ENCODE measurements at places on chromosomes 1 and 21.

DNA sequence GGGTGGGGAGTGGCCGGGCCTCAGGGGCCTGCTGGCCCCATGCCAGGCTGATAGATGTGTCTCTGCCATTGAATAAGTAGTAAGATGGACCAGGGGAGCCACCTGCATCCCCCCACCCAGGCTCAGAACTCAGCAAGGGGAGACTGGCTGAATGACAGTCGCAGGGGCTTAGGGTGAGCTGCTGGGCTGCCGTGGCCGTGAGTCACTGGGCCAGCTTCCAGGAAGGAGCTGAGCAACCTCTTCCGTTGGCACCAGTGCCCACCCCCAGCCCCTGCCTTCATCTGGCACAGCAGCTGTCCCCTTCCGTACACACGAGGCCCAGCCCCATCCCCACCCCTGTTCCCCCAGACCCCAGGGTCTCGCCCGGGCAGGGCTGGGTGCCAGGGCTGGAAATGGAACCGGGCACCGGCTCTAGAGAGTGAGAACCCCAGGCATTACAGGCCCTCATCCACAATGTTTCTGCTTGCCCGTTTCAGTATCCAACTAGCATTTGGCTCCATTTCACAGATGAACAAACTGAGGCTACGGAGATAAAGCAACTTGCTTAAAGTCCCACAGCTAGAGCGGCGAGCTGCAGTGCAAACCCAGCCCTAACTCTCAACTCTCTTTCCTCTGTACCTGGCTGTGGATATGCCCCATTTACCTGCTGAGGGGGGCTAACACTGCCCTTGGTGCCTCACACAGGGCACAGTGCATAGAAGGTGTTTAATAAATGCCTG lies 10.2 kb downstream of the WNT4 start:
- DNase-seq = no peak

DNA sequence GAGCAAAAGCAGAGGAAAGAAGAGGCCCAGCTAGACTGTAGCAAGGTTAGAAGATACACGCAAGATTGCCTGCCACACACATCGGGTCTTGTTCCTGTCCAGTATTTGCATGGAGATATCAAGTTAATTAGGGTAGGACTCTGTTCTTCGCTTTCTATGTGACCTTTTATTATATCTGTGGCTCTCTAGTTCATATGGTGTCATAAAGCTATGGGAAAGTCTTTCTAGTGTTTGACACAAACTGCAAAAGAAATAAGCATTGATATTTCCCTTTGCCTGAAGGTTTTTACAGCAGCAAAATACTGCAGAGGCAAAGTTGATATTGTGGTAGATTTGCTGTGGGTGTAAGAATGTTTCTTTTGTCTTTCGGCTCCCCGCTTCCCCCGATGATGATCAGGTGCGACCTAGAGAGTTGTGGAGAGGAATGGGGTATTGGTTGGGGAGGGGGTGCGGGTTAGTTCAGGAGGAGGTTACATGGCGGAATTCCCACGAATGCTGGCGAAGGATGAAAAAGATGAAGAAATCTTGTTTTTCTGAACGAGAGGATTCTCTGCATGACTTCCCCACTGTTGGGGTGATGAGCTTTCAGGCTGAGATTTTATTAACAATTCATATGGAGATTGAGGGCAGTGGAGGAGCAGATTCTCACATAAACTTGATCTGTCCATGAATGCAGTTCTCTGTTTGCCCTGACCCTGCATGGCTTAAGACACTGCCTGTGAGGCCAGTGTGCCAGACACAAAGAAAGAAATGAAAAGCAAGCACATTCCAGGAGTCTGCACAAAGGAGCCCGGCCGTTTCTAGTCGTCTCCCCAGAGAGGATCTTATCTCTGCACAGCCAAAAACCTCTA lies 550.2 kb downstream of the USP25 start:
- DNase-seq = no peak

- no peak for DNase-seq
Measured at GRCh38 chr1:20443703-20444586, 42.1 kb downstream of the CAMK2N1 start.

DNA sequence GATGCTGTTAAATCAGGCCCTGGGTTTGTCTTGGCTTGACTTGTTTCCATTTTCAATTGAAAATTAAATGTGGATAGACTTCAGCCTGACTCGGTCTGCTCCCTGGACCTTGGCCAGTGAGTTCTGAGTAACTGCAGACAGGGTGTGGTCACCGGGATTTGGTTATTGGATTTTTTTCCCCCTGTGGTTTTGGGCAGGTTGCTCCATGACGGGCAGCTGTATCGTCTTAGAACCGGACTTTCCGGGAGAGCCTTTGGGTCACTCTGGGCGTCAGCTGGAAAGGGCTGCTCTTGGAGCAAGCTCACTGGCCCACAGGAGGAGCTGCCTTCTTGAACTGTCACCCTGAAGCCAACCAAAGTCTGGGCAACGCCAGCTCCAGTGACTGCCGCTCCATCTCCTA lies 75.0 kb downstream of the CLIC6 start:
- DNase-seq = no peak

DNA sequence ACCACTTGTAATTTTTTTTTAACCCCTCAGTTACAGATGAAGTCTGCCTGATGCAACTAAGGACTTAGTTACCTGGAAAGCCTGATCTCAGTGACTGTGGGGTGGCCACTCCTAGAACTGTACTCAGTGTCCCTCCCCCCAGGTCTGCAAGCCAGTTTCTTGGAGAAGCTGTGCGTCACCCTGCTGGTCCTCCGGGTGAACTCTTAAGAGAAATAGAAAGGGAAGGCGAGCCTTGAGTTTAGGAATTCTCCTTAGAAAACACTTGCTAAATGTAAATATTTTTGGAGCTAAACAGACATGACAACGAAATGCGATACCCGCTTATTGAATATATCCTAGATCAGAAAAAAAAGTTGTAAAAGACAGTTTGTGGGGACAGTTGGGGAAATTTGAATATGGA lies 730 bp downstream of the SLC16A4 start:
- DNase-seq = no peak

- DNase-seq = no peak
Measured at GRCh38 chr1:240719953-240720700, 108.2 kb upstream of the GREM2 start.

GRCh38 chr1:186519982-186520381 lies 59.1 kb upstream of the PDC start:
- DNase-seq = no peak

GRCh38 chr21:45241357-45241756 lies 46.3 kb downstream of the POFUT2 start:
- no peak for DNase-seq

DNA sequence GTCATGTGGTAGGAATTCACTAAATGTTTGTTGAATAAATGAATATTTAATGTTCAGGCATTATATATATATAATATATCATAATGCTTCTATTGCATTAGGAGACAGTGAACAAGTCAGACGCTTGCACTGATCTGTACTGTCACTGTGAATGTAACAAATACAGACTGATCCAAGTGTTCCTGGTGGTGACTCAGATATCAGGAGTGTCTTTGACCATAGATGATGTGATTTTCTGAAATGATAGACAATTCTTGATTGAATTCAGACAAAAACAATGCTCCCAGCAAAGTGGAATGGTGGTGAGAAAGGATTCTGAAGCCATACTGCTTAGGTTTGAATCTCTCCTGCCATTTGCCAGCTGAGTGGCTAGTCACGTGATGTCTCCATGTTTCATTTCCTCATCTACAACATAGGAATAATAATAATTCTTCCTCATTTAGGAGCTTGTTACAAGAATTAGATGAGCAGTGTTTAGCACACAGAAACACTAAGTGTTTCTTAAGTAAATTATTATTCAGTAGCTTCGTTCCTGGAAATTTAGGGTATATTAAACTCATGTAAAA lies 71.0 kb downstream of the OLFML2B start:
- DNase-seq = no peak

GRCh38 chr1:50637460-50637859 lies 214.2 kb upstream of the DMRTA2 start:
- no peak for DNase-seq

DNA sequence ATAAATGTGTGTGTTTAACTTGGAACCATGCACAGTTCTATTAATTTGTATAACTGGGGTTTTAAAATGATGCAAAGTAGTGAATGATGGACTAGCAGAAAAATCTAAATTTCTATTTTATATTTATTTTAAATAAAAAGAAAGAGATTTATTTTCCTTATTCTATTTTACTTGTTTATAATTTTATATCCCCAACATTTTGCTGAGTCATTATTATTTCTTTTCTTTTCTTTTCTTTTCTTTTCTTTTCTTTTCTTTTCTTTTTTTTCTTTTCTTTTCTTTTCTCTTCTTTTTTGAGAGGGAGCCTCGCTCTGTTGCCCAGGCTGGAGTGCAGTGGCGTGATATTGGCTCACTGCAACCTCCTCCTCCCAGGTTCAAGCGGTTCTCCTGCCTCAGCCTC lies 395.0 kb upstream of the NCAM2 start:
- DNase-seq = no peak

DNA sequence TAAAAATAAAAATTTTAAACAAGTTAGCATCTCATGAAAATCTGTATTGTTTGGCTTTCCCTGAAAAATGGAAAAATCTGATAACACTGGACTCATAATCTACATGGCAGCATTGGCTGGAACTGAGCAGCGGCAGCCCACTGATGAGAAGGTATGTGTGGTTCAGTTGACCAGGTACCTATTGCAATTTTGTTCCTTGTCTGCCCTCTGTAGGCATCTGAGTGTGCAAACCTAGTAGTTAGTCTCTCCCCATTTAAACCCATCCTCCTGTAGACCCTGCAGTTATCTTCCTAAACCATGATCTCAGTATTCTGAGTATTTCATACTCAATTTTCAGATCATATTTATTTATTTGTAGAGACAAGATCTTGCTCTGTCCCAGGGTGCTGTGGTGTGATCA lies 59.4 kb upstream of the SERBP1 start:
- no peak for DNase-seq

DNA sequence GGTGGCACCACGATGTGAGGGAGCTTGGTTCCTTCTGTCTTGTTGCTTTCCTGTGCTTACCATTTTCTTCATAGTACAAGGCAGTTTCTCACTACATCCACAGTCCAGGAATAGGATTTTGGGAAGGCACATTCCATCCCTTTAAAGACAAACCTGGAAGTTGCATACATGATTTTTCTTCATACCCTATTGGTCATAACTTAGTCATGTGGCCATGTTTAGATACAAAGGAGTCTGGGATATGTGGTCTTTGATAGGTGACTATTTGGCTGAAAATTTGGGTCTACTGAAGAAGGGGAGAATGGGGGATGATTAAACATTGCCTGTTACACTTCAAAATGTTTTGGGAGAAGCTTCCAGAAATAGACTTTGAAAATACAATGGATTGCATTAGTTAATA lies 7.0 kb downstream of the DYRK1A start:
- no peak for DNase-seq

GRCh38 chr1:11448373-11449099 lies 30.4 kb upstream of the DISP3 start:
- DNase-seq = no peak

DNA sequence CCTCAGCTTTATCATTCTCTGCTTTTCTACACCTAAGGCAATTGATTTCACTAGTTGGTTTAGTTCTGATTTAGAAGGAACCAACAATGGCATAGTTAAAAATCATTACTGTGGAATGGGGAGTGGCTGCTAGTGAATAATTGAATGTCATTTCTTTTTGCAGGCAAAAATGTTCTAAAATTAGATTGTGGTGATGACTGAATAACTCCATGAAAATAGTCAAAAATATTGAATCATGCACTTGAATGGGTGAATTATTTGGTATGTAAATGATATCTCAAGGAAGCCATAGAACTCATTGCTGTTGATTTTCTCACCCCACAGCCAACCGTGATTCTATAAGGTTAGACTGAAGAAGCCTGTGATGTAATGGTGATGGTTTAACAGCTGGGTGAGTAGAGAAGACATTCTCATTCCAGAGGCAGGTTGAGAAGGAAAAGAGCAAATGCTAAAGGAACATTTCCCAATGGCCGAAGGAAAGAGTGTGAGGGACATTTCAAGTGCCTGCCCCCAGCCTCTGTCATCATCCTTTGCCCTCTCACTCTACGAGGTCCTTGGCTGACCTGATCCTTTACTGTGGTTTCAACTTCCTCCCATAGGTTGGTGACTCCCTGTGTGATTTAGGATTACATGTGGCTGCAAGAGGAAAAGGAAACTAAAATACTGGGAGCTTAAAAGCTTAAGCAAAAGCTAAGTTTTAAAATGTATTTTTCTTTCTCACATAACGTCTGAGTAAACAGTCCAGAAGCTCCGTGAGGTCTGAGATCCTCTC lies 12.5 kb downstream of the OVAAL start:
- DNase-seq = no peak

DNA sequence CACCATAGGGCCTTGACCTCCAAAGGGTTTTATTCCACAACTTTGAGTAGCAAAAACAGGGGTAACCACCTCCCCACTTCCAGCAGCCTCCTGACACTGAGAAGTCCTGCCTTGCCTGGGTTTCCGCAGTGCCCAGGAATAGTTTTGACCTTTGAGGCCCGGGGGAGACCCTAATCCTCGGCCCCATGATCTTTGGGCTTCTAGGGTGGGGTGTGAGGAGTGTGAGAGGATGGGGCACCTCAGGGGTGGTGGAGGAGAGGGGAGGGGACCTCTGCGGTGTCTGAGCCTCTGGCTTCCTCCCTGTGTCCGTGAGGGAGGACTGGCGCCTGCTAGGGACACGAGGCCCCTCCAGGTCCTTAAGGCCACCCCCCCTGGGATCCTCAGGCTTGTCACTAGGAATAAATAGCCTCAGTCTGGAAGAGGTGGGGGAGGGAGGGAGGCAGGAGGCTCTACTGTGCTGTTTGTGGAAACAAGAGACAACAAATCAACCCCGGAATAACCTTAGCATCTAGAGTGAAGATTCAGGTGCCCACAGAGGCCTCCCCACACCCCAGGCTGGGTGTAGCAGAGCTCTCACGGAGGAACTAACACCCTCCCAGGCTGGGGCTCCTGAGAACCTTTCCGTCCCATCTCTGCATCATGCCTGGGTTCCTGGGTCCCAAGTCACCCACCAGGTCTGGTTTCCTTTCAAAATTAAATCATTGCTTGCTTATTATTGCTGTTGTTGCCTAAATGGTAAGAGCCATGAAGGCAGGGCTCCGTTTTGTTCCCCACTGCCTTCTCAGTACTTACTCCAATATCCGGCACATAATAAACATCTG lies 904 bp upstream of the FHL3 start:
- DNase-seq = no peak

- no peak for DNase-seq
Measured at GRCh38 chr1:182599339-182599738, 4.8 kb downstream of the RGS16 start.

Measured in activated CD8-positive, alpha-beta memory T cell treated with anti-CD3 and anti-CD28 coated beads for 1 hour (primary cell).